HS-27A (cell line): ENCODE measurements at places on chromosomes 1 and 21.
A peak's percentile ranks its signal among the peaks of the same experiment; 100 is the strongest.

DNA sequence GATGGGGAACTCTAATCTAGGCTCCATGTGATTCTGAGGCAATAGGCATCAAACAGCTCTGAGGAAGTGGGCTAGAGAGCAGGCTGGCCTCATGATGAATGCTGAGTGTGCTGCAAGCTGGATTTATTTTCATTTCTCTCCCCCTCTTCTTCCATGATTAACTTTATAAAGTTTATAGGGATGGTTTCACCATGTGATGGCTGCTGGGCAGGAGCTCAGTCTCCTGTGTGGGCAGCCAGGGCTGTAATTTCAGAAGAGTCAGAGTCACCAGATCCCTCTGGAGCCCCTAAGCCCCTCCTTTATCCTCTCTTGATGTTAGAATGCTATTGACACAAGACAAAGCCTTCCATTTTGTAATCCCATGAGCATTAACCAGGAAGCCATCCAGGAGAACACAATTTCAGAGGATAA lies 143.6 kb downstream of the CNIH3 start:
- no peak for DNase-seq

GRCh38 chr21:36516281-36516680 lies 36.4 kb upstream of the CLDN14 start:
- DNase-seq, result no peak

DNA sequence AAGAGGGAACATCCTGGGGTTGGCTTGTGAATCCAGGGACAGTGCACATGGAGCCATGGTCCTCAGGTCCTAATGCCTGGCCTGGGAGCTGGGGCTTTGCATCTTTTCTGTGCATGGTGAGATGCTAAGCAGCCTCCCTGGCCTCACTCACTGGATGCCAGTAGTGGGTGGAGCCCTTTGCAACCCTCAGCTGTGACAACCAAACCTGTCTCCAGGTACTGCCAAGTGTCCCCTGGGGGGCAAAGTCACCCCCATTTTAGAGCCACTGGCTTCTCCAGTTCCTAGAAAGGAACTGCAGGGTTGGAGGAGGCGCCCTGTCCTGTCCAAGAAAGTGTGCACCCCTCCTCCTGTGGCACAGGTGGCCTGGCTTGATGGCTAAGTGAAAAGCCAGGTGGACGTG lies 44.6 kb upstream of the GRIK3 start:
- no peak for DNase-seq

GRCh38 chr1:209840611-209841010 lies 12.8 kb downstream of the UTP25 start:
- no peak for DNase-seq

GRCh38 chr1:61979729-61980128 lies 214.9 kb upstream of the L1TD1 start:
- DNase-seq, result no peak

DNA sequence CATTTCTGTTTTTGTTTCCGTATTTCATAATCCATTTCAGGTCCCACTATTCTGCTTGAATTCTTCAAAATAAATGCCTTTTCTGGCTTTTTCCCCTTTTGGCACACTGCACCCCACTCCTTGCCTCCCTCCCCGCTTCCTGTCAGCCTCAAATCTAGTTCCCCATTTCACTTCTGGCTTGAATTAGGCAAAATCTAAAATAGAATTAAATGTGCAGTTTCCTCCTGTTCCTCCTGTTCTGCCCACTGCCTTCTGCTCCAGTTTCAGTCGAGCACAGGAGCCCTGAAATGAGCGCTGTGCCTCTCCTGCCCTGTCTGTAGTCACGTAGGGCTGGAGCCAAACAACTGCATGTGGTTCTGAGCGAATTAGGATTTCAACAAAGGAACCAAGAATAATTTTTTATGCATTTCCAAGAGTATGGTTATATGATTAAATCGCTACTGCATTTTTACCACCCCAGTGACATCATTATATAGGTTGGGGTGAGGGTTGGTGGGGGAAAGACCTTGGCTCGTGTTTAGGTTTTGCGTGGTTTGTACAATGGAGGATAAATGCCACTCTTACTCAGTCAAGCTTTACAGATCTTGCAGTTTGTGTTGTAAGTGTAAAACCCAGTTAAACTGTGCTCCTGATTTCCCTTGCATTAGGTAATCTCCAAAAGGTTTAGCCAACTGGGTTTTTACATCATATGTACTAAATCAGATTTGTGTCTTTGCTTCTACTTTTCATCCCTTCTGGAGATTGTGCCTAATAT lies 114.9 kb downstream of the VPS13D start:
- no peak for DNase-seq

GRCh38 chr1:9296850-9297249 lies 4.2 kb downstream of the SPSB1 start:
- no peak for DNase-seq

DNA sequence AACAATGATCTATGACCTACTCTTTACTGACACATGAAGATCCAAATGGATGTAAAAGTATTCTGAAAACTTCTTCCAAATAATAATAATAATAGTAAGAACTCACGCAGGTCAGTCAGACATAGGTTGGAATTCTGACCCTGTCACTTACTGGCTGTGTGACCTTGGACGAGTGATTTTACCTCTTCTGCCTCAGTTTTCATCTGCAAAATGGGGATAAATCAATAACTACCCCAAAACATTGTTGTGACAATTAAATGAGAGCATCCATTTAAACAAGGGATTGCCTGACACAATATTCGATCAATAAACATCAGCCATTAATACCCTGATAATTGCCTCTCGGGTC lies 556 bp downstream of the MECR start:
- DNase-seq, result no peak

DNA sequence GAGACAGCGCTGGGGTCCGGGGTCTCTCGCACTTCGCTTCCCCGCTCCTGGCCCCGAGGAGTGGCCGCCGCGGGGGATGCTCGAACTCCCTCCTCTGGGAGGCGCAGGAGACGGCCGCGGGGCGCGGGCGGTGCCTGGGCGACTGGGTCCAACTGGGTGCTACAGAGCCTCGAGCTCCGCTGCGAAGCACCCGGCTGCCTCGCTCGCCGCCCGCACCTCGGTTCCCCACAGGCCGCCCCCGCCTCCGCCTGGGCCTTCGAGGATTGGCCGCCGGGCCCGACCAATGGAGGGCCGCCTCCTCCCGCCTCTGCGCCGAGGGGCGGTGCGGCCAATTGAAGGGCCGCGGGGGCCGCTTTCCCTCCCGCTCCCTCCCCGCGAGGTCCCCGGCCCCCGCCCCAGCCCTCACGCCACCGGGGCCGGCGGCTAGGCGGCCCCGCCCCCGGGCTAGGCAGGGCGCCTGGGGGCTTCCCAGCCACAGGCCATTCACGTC lies at the start of gene CNN3:
CNN3 (minus strand) TSS at position 196 of the 490 bp plus-strand sequence. CDS start 216 bp downstream, outside the sequence.
- DNase-seq, result no peak

- no peak for DNase-seq
These were observed 5.1 kb downstream of the PODN start for GRCh38 chr1:53066891-53067738.

GRCh38 chr1:67149179-67149770 lies 14.5 kb upstream of the C1orf141 start:
- DNase-seq, result peak; percentile 68

GRCh38 chr1:43432907-43433306 lies 20.8 kb downstream of the HYI start:
- no peak for DNase-seq

DNA sequence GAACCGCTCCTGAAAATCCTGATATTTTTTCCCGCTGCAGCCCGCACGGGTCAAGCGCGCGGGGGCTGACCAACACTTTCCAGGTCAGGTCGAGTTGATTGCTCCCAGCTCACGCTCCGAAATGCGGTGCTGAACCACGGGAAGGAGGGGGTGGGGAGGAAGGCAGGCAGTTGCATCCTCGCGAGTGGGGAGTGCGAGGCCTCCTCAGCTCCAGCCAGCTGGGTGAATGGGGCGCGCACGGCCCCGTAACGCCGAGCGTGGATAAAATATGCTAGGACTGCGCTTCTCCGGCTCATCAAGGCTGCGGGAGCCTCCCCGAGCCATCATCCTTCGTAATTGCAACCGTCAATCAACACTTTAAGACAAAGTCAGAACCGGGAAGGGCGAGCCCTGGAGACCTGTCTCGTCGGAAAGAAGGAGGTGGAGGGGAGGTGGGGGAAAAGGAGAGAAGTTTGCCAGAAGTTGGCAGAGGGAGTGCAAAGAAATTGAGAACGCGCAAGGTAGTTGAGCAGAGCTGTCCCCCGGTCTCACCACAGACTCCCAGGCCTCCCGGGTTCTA lies 8.0 kb downstream of the NR5A2 start:
- no peak for DNase-seq

- DNase-seq, result no peak
These were observed 6.2 kb upstream of the ASPM start for GRCh38 chr1:197152662-197153061.

GRCh38 chr1:117967477-117967876 lies 37.9 kb downstream of the WDR3 start:
- no peak for DNase-seq

DNA sequence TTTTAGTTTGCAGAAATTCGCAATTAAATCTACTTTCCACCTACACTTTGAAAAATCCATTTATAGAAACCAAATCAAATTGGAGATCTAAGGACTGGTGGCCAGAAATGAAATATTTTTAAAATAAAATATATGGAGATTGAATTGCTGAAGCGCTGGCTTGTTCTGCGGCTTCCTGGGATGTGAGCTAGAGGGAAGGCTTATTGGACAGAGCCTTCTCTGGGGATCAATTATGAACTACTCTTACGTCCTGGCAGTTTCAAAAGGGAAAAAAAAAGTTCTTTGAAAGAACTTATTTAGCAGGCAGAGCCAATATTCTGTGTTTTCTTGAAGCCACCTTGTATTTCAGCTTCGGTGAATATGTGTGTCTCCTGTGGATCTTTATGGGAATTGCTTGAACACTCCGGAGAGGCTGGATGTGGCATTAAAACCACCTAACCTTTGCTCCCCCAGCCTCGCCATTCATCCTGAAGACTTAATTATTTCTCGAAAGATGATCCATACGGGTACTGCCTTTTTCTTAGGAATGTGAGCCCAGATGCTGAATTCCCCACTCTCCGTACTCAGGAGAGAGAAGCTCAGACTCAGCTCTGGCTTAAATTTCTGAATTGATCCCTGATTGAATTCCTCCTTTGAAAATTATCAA lies 478.9 kb upstream of the VAMP3 start:
- DNase-seq, result no peak

- no peak for DNase-seq
These were observed 67.8 kb upstream of the IPO9 start for GRCh38 chr1:201761178-201761577.

DNA sequence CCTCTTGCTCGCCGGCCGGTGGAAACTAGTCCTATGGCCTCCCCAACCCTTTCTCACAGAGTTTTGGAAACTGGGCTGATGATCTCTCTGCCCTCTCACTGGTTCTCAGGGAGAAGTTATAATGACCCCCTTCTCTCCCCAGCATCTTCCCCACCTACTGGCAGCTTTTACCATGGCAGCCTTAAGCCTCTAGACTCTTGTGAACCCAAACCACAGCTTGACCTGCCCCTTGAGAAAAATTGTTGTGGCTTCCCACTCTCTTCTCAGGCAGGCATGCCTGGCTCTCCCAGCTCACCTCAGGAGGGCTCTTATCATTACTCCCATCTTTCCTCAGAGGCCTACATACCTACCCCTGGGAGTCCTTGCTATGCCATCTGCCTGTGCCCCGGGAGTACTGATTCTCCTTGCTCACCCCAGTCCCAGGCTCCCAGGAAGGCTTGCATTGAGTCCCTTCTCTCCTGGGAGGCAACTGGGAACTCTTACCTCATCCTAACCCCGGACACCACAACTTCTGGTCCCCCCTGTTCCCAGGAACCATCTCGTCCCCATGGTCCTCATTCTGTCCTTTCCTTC lies 1.6 kb downstream of the NSUN4 start:
- no peak for DNase-seq

- no peak for DNase-seq
These were observed 243.0 kb upstream of the LYPLAL1 start for GRCh38 chr1:218930472-218931241.

DNA sequence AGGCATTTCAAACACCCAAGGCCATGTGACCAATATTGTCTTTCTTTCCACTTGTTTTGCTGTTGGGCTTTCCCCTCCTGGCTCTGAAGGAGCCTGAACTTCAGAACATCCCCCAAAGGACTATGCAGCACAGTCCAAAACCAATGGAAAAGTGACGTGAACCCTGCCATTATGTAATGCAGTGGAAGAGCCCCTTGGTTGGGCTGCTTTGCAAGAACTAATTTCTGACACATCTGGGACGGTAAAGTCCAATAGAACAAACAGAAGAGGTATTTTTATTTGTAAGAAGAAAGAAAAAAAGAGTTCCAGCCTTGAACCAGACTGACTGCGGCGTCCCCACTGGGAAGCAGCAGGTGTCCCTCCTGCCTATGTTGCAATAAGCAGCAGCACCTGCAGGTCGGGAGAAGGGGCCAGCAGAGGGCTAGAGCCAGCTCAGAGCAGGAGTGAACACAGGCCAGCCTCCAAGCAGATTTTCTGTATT lies 116.7 kb downstream of the CDC7 start:
- DNase-seq, result no peak

DNA sequence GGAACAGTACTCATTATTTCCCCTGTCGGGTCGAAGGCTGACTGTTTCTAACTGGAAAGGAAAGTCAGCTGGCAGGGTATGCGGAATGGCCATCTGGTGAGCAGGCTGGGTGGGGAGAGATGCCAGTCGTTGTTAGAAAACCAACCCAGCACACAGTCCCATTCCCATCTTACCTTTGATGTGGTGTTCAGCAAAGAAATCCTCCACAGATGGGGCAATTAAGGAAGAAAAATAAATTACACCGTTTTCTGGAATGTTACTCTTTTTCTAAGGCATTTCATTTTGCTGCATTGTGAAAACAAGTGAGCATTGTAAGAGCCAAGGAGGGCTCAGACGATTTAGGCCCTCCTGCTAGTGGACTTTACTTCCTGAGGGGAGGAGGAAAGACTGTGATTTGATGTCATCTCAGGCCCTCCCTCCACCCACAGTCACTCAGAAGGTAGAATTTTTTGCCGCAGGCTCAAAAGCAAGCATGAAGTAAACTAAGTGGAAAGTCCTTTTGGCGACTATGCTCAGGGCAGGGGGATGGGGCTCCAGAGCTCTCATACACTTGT lies at the start of gene SLC16A4:
SLC16A4 (minus strand) TSS at position 335 of the 554 bp plus-strand sequence. CDS start 1,703 bp downstream, outside the sequence.
- DNase-seq, result no peak

- no peak for DNase-seq
These were observed 110.0 kb downstream of the ASTN1 start for GRCh38 chr1:177054542-177054941.

DNA sequence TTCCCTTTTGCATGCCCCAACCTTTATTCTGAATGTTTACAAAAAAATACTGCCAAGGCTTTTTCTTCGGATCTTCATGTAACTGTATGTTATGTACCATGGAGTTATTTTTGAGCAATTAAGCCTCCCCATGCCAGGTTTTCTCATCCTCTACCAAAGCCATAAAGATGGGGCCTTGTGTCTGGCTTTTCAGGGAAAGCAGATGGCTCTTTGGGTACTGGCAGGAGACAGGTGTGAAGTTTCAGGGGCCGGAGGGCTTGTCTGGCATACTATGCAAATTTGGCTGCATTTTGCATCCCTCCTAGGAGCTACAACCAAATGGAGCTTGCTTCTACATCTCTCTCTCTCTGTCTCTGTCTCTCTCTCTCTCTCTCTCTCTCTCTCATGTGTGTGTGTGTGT lies 28.1 kb upstream of the PLXNA2 start:
- no peak for DNase-seq

GRCh38 chr1:23889074-23889473 lies 21.0 kb upstream of the FUCA1 start:
- DNase-seq, result no peak

GRCh38 chr1:203268901-203269653 lies 36.2 kb upstream of the BTG2 start:
- peak; percentile 36 for DNase-seq
